ENCODE measurements at places on chromosomes 2 and 18.

DNA sequence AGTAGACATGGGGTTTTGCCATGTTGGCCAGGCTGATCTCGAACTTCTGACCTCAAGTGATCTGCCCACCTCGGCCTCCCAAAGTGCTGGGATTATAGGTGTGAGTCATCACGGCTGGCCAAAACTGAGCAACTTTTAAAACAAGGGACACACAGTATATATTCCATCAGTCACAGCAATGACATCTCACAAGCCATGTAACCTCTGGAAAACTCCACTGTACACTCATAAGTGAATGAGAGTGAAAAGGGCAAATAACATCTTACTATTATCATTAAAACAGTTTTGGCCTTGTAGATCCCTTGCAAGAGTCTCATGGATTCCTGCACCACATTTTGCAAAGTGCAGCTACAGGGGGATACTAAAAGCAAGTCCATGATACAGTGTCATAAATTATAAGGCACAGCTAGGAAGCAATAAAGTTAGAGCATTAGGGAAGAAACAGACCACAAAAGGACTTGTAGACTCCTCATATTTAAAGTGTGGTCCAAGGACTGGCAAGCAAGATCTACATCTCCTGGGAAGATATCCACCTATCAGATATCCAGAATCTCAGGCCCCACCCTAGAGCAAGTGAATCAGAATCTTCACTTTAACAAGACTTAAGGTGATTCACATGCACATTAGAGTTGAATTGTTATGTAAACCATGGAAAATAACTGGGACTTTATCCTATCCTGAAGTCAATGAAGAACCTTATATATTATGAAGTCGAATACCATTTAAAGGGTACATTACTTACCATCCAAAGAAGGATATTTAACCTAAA lies 5.7 kb downstream of the SMC6 start:
- DNase-seq = no peak

- DNase-seq = no peak
Observed at GRCh38 chr2:72261076-72261475, 113.4 kb upstream of the CYP26B1 start.

DNA sequence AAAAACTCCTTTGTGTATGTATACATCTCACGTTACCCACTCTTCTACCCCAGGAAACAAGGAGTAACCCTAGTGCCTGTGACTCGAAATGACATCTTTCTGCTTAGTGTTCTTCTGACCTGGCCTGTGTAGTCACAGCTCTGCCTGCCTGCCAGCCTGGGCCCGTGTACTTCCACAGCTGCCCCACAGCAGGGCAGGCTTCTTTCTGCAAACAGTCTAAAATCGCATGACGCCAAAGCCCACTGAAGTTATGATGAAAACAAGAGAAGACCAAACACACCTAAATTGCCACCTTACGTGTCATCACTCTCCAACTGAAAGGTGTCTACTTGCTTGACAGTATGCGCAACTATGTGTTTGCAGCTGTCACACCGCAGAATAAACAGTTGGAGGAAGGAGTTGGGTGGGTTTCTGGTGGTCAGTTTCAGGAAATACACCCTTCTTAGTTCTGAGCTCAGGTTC lies 1.5 kb downstream of the GAREM1 start:
- DNase-seq = no peak

- no peak for DNase-seq
Observed at GRCh38 chr2:53477517-53477916, 290.1 kb upstream of the CHAC2 start.

GRCh38 chr2:26243470-26244308 lies 743 bp downstream of the HADHA start:
- DNase-seq = peak; percentile 7

DNA sequence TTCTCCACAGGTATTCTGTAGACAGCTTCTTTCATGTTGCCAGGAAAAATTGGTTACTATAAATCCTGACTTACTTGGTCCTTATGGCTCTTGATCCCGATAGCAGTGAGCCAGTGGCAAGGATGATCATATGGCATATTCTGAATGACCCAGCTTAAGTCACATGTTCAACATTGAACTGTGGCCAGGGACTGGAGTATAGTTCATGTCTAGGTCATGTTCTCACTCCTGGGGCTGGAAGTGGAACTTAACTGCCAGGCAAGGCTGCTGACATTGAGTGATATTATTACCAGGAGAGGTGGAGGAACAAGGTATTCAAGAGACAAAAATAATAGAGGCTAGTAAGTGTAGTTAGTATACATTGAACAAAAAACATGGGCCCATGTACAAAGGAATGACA lies 26.2 kb downstream of the R3HDM1 start:
- peak; percentile 51 for DNase-seq

DNA sequence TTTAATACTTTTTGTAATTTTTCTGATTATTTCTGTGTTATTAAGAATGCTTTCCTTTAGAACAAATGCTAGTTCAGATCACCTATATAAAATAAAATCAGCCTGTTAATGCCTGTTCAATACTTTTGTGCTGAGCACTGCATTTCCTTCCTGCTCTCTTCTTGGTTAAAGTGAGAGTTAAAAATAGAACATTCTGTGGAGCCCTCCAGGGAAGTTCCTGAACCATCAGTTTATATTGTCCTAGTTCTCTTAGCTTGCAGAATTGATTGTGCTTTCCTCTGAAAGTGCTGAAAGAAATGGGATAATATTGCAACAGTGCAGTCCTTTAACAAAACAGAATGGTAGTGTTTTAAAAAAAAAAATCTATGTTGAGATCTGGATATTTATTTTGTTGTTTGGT lies 74.6 kb upstream of the UBXN4 start:
- no peak for DNase-seq

GRCh38 chr2:215503381-215503780 lies 67.5 kb upstream of the FN1 start:
- no peak for DNase-seq

DNA sequence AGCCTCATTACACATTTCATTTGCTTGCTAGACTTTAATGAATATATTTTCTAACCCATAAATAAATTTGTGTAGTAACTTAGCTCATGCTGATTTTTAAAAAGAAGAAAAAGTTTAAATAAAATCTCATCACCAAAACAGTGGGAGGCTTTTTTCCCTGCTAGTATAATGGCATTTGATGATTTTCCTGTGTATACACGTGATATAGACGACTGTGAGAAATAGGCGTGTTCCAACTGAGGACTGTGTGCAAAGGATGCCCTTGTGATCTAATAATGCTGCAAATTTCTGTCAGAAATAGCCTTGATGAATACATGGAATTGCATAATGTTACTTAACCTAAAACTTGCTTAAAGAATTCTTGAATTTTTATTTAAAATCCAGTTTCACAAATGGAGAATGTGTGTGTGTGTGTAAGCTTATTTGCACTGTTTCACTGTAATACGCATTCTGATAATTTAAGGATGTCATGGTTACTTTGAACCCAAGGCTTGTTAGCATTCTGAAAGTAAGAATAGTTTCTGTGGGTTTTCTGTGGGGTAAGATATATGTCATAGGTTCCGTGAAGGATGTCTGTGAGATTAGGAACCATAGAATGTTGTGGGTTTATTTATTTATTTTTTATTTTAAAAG lies 178.0 kb downstream of the DLGAP1 start:
- no peak for DNase-seq

DNA sequence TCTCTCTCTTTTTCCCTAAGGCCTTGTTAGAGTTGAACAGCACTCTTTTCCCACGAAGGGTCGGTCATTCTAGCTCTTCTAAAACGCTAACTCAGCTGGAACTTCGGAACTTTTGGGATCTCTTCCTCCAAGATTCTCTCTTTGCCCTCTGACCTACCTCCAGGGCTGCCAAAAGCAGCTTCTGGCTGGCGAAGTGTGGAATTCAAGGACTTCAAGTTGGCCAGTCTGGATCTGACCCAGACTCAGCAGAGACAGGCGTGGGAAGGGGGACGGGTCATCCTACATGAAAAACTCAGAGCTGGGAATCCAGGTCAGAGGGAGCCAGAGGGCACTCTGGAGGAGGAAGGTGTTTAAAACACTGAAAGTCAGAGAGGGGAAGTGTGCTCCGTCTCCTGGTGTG lies 305.5 kb upstream of the HDAC4 start:
- no peak for DNase-seq

- DNase-seq = no peak
Observed at GRCh38 chr2:31251018-31251417, 17.1 kb downstream of the EHD3 start.

DNA sequence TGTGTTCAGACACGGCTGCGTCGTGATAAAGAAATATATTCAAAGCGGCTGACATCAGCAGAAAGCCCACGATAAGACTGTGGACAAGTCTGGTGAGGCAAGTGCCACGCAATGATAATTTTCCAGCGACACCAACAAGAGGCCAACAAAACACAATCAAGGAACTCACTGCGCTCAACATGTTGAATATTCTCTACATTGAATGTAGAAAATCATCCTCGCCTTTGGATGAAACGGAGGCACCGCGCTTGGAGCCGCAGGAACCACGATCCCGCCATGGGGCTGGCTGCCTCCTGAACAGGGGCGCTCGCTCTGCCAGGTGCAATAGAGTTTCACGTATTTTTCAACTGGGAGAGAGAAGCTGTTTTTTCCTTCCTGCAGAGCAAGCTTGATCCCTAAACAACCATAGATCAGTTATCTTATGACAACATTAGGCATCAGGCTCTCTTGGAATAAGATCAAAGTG lies 220.3 kb downstream of the ATAD2B start:
- DNase-seq = no peak

GRCh38 chr2:208792766-208793165 lies 386.2 kb downstream of the PTH2R start:
- DNase-seq = no peak

DNA sequence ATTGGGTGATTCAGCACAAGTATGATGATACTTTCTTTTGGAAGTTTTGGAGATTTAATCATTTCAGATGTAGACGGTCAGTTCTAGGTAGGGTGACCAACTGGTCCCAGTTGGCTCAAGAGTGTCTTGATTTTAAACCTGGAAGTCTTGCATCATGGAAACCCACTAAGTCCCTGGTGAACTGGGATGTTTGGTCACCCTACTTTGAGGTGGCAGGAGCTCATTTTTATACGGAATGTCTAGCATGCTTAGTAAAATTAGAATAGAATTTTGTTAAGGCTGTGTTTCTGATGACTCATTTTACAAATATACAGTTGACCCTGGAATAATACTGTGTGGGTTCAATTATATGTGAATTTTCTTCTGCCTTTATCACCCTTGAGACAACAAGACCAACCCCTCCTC lies 61.5 kb upstream of the DOCK10 start:
- no peak for DNase-seq

DNA sequence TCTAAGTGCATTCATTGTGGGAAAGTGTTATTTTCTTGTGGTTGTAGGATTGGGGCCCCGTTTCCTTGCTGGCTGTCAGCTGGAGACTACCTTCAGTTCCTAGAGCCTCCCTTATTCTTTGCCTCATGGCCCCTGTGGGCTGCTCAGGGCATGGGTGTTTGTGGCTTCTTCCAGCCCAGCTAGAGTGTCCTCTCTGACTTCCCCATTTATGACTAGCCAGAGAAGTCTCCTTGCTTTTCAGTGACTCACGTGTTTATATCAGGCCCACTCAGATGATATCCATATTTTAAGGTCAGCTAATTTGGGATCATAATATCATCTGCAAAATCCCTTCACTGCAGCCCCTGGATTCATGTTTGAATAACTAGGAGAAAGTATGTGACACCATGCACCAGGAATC lies 62.8 kb downstream of the DTNA start:
- DNase-seq = peak; percentile 52

- no peak for DNase-seq
Observed at GRCh38 chr2:86446060-86446459, 4.9 kb downstream of the KDM3A start.

DNA sequence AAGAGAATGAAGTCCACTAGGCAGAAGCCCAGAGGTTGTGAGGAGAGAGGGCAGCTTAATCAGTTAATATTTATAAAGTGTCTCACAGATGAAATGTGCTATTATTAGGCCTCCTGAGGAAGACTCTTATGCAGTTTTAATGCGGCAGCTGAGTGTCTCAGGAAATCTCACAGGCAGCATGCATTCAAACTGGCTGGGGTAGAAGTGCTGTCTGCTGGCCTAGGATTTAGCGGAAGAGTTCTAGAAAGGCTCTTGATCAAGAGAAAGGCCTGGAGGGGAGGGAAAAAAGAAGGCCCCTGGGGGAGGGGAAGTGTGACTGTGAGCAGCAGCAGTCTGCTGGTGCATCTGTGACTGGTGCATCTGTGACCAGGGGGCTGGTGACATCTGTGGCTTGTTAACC lies 133.0 kb downstream of the FSHR start:
- no peak for DNase-seq

GRCh38 chr2:130871843-130872740 lies 35.4 kb downstream of the ARHGEF4 start:
- no peak for DNase-seq

DNA sequence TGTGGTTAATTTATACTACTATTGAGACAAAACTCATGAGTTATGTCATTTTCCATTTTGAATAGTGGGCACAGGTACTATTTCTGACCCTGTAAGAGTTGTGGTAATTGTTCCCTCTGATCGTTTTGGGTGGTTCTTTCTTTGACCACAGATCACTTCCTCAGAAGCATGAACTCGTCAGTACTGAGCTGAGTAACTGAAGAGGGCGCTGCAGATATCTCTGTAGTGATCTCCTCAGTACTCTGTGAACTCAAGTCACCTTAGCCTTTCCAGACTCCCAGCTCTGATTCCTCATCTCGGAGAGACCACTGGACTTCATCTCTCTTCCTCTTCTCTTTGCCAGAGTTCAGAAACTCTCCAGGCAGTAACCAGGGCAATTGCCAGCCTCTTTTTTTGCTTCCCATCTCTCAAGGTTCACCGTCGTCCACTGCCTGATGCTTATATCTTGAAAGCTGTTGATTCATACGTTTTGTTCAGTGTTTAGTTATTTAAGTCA lies 9.4 kb upstream of the IL1RL1 start:
- DNase-seq = peak; percentile 63

DNA sequence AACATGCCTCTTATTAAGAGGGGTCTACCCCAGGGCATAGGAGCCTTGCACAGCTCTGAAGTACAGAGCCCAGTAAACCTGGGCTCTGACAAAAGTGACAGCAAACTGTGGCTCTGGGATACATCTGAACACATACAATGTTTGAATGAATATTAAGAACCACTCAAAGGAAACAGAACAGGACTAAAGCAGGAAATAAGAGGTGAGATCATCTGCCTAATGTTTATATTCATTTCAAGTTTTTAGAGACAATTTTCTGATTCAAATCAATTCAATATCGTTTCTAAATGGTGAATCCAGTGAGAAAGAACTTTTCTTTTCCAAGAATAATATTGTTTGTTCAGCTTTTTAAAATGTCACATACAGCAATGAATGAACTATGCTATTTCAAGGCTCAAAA lies 136.7 kb upstream of the CAVIN2 start:
- DNase-seq = no peak

GRCh38 chr2:188789951-188790350 lies 184.2 kb upstream of the COL3A1 start:
- no peak for DNase-seq

DNA sequence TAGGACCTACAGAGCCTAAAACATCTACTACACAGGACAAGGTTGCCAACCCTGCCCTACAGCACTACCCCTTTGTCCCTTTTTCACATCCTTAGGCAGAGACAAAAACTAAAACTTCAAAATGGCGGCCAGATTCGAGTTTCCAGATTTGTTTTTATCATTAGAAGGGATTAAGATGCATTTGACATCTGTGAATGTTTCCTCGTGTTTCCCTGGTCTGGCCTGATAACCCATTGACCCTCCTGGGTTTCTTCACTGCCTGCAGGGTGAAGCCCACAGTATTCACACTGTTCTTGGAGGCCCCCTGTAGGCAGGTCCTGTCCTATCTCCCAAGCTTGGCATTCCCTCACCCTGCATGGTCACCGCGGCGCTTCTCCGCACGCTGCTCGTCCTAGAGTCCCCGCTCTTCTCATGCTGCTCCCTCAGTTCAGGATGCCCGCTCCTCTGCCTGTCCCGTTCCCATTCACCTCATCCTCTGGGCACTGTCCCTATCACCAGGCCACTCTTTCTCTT lies 67.6 kb downstream of the TPGS2 start:
- no peak for DNase-seq
